Nucleus accumbens (tissue), 56 donors: ENCODE measurements at places on chromosomes 3 and 15.
A peak's percentile ranks its signal among the peaks of the same experiment; 100 is the strongest.

DNA sequence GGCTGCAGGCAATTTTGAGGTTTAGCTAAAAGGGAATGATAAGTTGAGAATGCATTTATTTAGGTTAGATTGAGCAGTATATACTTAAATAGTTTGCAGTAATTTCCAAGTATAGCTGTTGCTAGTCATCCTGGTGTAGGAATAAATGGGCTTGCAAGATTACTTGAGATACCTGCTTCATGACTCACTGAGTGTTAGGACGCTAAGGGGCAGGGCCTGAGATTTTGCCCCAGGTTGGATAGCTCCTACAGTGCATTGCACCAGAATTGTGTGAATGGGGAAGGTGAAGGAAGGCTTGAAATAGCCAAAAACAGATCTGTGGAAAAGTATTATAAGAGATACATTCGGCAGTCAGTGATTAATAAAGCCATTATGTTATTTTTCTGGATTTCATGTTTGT, 72.8 kb downstream of the KCNH8 start:
- DNase-seq = no peak

DNA sequence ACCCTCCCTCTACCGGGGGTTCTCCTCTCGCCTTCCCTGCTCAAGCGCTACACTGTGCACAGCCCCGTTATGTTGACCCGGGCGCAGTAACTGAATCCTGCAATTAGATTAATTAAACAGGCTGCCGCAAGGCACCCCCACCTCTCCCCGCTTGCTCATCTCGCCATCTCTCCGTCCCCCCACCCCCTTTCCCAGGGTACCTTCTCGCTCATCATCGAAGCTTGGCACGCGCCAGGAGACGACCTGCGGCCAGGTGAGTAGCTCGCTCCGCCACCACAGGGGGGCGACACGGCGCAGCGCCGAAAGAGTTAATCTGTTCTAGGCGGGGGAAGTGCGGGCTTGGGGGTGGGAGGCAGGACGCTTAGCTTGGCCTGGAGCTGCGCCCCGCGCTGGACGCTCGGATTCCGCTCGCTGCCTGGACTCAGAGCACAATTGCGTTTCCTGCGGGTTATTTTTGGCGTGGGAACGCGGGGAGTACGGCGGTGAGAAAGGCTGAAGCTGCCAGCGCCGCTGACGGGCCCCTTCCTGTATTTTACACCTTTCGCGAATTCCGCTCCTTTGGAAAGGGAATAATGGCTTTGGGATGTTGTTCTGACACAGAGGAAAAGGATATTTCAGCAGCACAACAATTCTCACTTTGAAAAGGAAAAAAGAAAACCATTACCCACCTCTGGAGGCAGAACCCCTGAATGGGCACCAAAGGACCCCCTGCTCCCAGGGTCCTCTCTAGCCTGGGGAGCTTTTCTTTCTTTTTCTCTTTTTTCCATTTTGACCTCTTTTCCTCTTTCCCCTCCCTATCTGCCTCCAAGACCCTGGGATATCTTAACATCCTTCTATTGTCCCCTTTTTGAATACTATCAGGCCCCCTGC, 1.5 kb downstream of the DLL4 start:
- no peak for DNase-seq

GRCh38 chr3:121096953-121097352, 188.9 kb downstream of the STXBP5L start:
- no peak for DNase-seq

- DNase-seq = no peak
These were observed 35.7 kb downstream of the TRPM1 start for GRCh38 chr15:31065824-31066223.

- DNase-seq = peak; percentile 79
These were observed 416 bp upstream of the CORO2B start for GRCh38 chr15:68578175-68578979.

DNA sequence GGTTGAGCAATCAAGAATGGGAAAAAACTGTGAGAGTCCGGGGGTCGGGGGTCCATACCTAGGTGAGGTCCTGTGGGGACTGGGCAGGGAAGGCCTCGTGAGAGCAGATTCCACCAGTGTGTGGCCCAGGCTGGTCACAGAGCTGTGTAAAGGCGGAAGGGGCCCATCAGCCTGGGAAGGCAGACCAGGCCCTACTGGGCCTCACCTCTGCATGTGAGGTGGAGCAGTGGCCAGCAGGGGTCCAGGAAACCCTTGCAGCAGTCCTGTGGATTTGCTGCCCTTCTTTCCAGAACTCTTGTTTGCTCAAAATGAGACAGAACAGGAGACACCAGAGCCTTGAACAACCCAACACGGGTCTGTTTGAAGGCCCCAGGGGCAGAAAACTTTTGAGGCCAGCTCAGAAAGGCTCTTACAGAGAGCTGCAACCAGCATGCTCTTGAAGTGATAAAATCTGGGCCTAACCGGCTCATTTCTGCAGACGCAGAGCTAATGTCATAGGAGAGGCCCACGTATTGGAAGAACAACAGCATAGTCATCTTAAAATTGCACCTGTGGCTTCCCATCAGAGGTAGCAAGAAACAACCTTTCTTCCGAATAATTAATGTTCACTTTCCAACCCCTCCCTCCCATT, 30.3 kb upstream of the HHATL start:
- DNase-seq = peak; percentile 45

- DNase-seq = no peak
These were observed 116.1 kb downstream of the NTRK3 start for GRCh38 chr15:88140398-88140797.

DNA sequence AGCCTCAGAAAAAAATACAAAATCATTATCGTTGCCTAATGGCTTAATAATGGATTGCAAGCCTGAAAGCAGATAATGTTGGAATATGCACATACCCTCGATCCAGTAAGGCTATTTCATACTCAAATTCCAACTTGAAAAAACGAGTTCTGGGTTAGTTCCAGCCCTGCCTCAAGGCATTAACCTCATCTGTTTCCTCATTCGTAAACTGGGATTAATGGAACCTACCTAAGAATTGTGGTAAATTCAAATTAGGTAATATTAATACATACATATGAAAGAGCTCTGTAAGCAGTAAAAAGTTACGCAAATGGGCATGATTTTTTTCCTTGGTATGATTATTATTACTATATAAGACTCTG, 107.5 kb downstream of the SRGAP3 start:
- DNase-seq = no peak

GRCh38 chr3:18061737-18062656, 319.6 kb upstream of the TBC1D5 start:
- DNase-seq = no peak

GRCh38 chr3:98532275-98532637, 478 bp downstream of the GPR15 start:
- DNase-seq = no peak

GRCh38 chr3:98557324-98558010, 25.7 kb downstream of the GPR15 start:
- peak; percentile 37 for DNase-seq

GRCh38 chr15:70147778-70148177, 50.1 kb upstream of the TLE3 start:
- no peak for DNase-seq

- DNase-seq = no peak
These were observed 12.4 kb upstream of the RAB11A start for GRCh38 chr15:65856821-65857455.

GRCh38 chr3:53842436-53843194, 3.6 kb downstream of the CHDH start:
- peak; percentile 77 for DNase-seq

- DNase-seq = no peak
These were observed 38.2 kb upstream of the RNF7 start for GRCh38 chr3:141699897-141700296.

DNA sequence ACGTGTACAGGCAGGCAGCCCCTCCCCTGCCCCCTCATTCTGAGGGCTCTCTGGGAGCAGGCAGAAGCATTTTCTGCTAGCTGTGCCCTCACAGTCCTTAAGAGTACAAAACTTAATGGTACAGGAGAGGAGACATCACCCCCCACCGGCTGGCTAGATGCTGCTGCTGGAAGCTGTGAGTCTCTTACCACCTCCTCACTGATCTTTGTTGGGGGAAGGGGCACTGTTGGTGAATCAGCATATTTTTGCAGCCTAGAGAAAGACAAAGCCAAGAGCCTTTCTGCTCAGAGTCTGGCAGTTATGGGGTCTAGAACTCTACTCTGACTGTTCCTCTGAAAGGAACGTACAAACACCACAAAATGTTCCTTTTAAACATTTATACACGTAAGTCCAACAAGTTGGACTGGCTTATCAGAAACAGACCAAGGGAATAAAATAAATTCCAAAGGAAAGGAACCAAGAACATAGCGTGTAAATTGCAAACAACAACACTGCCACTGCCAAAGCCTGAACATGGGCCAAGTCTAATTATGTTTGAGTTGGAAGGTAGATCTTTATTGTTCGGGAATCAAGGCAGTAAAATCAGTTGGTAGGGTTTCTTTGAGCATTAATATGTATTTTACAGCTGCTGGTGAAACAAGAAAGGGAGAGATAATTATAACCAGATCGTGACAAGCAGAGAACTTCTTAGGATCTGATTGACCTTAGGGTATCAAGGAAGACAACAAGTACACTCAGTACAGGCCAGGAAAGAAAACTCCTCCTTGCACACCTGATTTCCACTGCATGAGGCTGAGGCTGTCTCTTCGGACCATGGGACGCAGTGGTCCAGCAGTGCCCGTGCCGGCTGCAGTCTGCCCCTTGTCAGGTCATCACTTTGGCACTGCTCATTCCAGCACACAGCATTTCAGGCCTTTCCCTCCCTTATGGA, 27.4 kb downstream of the CLK3 start:
- no peak for DNase-seq

DNA sequence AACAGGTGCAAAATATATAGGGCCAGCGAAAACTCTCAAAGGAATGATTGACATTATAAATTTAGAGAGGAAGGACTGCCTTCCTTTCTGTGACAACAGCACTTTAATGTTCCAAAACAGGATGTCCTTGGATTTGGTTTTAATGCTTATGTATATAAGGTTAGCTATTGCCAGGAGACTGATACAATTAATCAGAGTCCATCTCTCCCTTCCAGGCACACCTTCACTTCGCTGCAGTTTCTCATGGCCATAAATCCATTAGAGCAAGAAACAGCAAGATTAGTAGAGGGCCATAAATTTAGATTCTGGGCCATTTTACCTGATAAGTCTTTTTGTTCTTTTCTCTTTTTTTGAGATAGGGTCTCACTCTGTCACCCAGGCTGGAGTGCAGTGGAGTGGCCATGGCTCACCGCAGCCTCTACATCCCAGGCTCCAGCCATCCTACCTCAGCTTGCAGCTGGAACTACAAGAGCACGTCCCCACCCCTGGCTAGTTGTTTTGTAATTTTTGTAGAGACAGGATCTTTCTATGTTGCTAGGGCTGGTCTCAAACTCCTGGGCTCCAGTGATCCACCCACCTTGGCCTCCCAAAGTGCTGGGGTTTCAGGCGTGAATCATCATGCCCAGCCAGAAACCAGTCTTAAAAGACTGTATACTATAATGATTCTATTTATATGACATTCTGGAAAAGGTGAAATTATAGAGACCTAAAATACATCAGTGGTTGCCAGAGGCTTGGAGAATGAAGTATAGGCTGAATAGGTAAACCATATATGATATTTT, 15.7 kb upstream of the TFRC start:
- no peak for DNase-seq

DNA sequence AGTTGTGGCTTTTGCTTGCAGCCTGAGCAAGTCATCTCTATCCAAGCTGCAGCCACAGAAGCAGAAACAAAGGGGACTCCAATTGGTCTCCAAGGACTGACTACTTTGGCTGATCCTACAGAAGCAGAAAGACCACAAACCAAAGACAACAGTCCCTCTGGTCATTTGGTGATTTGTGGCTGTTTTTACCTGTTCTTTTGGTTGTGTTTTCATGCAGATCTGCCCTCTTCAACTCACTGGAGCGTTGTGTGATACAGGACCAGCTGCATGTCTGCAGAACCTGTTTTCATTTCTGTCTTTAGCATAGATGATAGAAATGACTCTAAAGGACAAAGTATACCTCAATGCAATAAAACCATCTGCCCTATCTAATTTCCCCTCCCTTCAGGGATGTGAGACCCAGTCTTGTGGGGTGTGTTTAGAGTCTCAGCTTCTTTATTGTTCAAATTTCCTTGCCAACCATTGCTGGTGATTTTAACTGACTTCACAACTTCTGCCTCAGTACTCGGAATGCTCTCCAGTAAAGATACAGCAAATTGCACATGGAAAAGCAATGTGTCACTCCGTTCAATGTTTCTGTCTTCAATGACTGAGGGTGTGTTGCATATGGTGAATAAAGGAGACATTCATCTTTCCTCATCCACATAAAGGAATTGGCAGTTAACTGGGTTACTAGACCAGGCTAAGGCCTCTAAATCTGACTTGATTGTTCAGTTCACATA, 48.9 kb upstream of the SLC7A14 start:
- DNase-seq = no peak

- DNase-seq = no peak
These were observed 103.3 kb downstream of the TPRA1 start for GRCh38 chr3:127487196-127487595.

GRCh38 chr3:196159952-196160804, 51.0 kb downstream of the ZDHHC19 start:
- no peak for DNase-seq

DNA sequence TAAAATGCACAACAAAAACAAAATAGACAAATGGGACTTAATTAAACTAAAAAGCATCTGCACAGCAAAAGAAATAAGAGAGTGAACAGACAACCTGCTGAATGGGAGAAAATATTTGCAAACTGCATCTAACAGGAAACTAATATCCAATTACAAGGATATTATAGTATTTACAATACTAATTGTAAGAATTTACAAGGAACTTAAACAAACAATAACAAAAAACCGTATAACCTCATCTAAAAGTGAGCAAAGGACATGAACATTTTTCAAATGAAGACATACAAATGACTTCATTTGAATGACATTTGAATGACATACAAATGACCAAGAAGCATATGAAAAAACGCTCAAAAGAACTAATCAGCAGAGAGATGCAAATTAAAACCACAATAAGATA, 66.4 kb downstream of the CSNK1G1 start:
- no peak for DNase-seq

DNA sequence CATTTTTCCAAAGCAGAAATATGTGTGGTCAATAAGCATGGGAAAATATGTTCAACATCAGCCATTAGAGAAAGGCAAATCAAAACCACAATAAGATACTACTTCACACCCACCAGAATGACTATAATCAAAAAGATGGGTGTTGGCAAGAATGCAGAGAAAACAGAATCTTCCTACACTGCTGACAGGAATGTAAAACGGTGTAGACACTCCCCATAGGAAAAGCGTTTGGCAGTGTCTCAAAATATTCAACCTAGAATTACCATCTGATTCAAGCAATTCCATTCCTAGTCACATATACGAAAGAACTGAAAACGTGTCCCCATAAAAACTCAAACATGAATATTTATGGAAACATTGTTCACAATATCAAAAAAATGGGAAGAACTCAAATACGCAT, 123.3 kb downstream of the ADAMTS17 start:
- no peak for DNase-seq

- DNase-seq = no peak
These were observed 57.1 kb upstream of the POLG start for GRCh38 chr15:89391685-89392257.

DNA sequence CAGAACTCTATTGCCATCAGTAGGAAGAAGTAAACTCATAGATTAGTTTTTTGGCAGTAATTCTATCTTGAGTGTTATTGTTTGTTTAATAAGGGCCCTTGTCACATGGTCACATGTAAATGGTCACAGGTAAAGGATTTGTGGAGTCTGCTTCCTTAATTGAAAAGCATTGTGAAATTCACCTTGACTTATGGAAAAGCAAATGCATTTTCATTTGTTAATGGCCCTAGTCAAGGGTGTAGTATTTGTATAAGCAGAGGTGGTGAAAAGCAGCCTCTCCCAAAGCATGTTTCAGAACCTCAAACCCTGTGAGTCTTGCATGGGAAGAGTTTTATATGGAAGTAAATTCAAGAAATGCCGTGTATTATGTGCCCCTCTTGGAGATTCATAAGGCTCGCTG, 197.5 kb upstream of the NR2E3 start:
- no peak for DNase-seq

- DNase-seq = no peak
These were observed 48.9 kb downstream of the SCN5A start for GRCh38 chr3:38600551-38600950.
